Stimulated activated CD8-positive, alpha-beta memory T cell treated with anti-CD3 and anti-CD28 coated beads, Interleukin-12 subunit alpha, Interleukin-12 subunit beta, amount 100 ng/mL, for 1 hour (primary cell): ENCODE measurements at places on chromosomes 5 and 9.

- no peak for DNase-seq
Observed at GRCh38 chr9:137690930-137691645, 72.3 kb downstream of the EHMT1 start.

- DNase-seq: no peak
Observed at GRCh38 chr5:15516486-15516885, 16.5 kb downstream of the FBXL7 start.

GRCh38 chr9:2662496-2662895 is 40.9 kb downstream of the VLDLR start:
- no peak for DNase-seq

- DNase-seq: no peak
Observed at GRCh38 chr9:92247296-92247695, 46.2 kb downstream of the IARS1 start.

GRCh38 chr5:19619571-19619970 is 368.4 kb downstream of the CDH18 start:
- no peak for DNase-seq
